ENCODE measurements at places on chromosomes 2 and 18. TPM values are rescaled to one million over a fixed set of nuclear protein-coding genes. Genes with fewer than 3 reads are reported as not detected.

Gene CYTIP
- total RNA-seq = 0.08 TPM

Gene SPAST
- 13.0 TPM for total RNA-seq

Gene GAD1
- 0.34 TPM for total RNA-seq

Gene SLC16A14
- 0.87 TPM for total RNA-seq

Gene RNF25
- total RNA-seq = 51.5 TPM

Gene PAX3
- total RNA-seq = not detected

Gene TGIF1
- 87.6 TPM for total RNA-seq

Gene CXCR1
- total RNA-seq = not detected

Gene PLCL1
- not detected for total RNA-seq

Gene FOXD4L1
- total RNA-seq = 0.35 TPM

Gene PJVK
- 1.4 TPM for total RNA-seq

Gene SAG
- total RNA-seq = not detected

Gene OR6B2
- total RNA-seq = not detected

Gene IL18R1
- 1.0 TPM for total RNA-seq

Gene MC4R
- not detected for total RNA-seq

Gene PMAIP1
- 14.5 TPM for total RNA-seq

Gene CCDC178
- total RNA-seq = not detected

Gene GPBAR1
- total RNA-seq = 0.28 TPM

Gene MC2R
- not detected for total RNA-seq

Gene INHBB
- total RNA-seq = 23.1 TPM

Gene PLGLB1
- total RNA-seq = 0.44 TPM

Gene TMBIM1
- total RNA-seq = 127 TPM

Gene RAB6C
- not detected for total RNA-seq

Gene YES1
- total RNA-seq = 29.5 TPM

Gene SGO2
- 14.2 TPM for total RNA-seq

Gene RAPH1
- 8.1 TPM for total RNA-seq

Gene C2orf72
- total RNA-seq = 7.5 TPM

Gene CHST9
- total RNA-seq = not detected

Gene INPP1
- 34.0 TPM for total RNA-seq

Gene LRRTM4
- not detected for total RNA-seq

Gene CIB4
- total RNA-seq = not detected

Gene IL36G
- not detected for total RNA-seq

Gene DOCK10
- 23.3 TPM for total RNA-seq

Gene RUFY4
- not detected for total RNA-seq

Gene FOXI3
- 0.06 TPM for total RNA-seq

Gene DQX1
- total RNA-seq = 0.14 TPM

Gene CCDC141
- total RNA-seq = not detected

Gene PXDN
- total RNA-seq = 11.5 TPM

Gene FBXO48
- 0.56 TPM for total RNA-seq

Gene FLACC1
- 0.14 TPM for total RNA-seq

Gene FZD7
- total RNA-seq = 6.7 TPM

Gene TUBA4A
- total RNA-seq = 225 TPM
